ENCODE measurements at places on chromosomes 5 and 9.

GRCh38 chr5:163915481-163915961, 410.1 kb downstream of the MAT2B start:
- peak; percentile 43 for DNase-seq

DNA sequence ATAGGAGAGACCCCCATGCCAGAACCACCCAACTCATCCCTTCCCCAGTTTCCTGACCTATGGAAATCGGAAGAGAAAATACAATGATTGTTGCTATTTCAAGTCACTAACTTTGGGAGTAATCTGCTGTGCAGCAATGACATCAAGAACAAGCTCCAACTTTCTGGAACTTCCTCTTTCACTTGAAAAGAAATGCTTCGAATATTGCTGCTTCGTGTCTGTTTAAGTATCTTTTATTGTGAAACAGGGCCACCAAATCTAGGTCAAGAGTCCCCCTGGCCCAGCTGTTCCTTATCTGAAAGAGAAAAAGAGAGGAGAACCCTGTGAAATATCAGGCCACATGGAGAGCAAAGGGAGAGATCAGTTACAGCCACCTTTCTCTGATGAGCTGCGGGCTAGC, 59.4 kb upstream of the DNAH5 start:
- DNase-seq, result no peak

- no peak for DNase-seq
These were observed 2.8 kb upstream of the HAND1 start for GRCh38 chr5:154480847-154481246.

- DNase-seq, result no peak
These were observed 329.0 kb upstream of the PANK3 start for GRCh38 chr5:168908207-168908606.

DNA sequence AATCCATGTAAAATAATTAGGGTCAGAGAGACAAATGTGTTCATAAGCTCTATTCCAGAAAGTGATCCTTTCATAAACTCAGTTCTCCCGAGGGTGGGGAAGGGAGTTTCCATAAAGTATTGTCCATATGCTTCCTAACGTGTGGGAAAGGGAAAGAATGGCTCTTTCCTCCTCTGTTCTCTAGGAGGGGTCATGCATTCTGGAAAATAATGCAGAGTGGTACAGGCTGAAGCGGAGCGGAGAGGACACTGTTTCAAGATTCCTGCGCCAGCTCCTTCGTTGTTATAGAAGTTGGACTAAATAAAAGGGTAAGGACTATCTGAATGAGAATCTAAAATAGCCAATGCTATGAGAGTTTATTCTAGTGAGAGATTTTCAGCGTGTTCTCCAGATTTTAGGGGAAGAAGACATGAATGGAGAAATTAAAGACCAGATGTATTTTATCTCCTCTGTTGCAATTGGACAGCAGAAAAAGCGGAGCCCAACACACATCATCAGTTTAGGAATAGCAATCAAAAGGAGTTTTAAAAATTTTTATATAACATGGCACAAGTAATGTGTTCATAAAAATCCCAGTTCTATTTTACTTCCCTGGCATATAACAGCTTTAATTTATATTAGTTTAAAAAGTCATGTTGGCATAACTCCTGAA, 166.9 kb upstream of the MPDZ start:
- peak; percentile 63 for DNase-seq

- DNase-seq, result peak; percentile 28
These were observed 163.9 kb downstream of the CEMIP2 start for GRCh38 chr9:71604197-71605063.

- no peak for DNase-seq
These were observed 35.2 kb downstream of the OR2K2 start for GRCh38 chr9:111294691-111295451.

- no peak for DNase-seq
These were observed 5.2 kb downstream of the EXOC3 start for GRCh38 chr5:448061-448765.

DNA sequence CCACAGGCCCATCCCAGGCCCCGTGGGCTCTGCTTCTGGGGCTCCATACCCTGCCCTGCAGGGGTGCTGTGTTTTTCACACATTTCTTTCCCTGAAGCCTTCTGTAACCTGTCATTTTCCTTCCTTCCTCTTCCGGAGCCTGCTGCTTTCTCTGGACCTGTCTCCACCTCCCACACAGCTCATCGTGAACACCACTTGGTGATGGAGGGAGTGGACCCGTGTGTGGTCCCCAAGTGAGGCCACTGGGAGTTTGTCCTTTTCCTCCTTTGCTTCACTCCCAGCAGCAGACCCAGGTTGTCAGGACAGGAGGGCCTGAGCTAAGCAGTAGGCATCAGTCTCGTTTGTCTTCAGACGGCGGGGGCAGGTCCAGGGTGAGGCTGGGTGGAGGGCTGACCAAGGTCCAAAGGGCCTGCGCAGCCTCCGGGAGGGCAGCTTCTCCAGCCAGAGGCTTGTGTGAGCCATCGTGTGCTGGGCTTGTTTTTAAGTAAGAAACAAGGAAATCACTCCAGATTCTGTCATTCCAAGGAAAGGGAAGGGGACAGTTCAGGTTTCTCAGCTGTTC, 5.8 kb upstream of the POMT1 start:
- no peak for DNase-seq

DNA sequence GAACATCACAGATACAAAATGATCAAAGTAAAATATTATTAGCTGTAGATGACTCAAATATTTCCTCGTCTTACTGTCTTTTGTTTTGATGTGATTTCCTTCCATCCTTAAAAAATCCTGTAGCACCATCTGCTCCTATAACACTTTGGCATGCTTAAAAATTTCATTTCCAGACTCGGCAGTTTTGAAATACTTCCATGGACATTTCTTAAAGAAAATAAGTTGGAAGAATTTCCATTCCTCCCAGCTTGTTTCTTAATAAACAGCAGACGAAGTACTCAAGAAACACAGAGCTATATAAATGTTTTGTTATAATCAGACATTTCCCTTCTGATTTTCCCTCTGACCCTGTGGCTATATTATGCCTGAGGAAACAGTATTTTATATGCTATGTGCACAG, 41.2 kb upstream of the SVEP1 start:
- DNase-seq, result no peak

GRCh38 chr5:17287501-17288155, 70.2 kb downstream of the BASP1 start:
- DNase-seq, result no peak

DNA sequence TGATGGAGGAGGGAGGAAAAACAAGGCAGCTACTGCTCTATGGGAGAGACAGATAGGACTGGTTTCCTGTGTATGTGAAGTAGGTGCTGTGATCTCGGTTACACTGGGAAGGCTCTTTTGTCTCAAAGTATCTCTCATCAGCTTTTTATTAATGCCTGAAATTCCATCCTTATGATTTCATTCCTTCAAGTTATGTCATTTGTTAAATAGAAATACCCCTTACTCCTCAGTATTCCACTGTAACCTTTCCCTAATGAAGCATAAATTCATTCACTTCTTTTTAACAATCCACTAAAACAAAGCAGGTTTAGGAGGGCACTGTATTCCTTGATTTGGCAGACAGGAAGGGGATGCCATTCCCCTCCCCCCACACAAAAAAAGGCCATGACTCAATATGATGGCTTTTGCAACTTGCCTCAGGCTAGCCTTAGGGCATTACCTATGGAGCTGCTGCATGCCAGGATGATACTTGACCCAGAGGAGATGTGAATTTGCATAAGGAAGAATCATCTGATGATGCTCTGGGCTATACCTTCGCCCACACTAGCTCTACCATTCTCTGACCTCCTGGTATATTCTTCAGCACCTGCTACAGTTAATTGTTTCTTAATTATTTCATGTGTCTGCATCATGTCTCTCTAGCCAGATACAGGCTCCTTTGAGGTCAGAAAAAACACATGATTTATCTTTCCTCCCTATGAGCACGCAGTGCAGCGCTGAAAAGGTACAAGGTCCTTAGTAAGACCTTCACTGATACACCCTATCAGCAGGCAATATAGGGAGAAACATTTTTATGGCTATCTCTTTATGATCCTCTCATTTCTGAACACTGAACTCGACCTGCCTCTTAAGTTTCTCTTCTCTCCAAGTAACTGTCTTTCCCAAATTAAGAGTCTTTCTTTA, 26.3 kb downstream of the NR3C1 start:
- DNase-seq, result no peak

DNA sequence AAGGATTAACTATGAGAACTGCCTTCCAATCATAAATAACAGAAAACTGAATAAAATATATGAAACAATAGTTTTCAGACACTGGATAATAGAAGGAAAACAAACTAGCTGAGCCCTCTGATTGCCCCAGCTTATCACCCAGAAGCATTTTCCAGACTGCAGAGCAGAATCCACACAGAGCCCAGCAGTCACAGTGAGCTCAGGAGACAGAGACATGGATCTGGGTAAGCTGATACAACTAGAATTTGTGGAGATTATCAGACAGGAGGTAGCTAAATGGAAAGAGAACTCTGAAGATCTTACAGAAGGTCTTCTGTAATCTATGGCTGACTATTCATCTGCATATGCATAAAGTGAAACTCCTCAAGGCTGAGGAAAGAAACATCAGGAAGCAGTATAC, 128.8 kb downstream of the NR2F1-AS1 start:
- no peak for DNase-seq
